Left colon (tissue), 2 donors: ENCODE measurements at places on chromosomes 1 and 21. TPM values are rescaled to one million over a fixed set of nuclear protein-coding genes. Genes with fewer than 3 reads are reported as not detected.

GRCh38 chr1:94329276-94329675 is 88.9 kb upstream of the ABCD3 start:
- no peak for DNase-seq

EDARADD gene
- total RNA-seq = not detected

DNA sequence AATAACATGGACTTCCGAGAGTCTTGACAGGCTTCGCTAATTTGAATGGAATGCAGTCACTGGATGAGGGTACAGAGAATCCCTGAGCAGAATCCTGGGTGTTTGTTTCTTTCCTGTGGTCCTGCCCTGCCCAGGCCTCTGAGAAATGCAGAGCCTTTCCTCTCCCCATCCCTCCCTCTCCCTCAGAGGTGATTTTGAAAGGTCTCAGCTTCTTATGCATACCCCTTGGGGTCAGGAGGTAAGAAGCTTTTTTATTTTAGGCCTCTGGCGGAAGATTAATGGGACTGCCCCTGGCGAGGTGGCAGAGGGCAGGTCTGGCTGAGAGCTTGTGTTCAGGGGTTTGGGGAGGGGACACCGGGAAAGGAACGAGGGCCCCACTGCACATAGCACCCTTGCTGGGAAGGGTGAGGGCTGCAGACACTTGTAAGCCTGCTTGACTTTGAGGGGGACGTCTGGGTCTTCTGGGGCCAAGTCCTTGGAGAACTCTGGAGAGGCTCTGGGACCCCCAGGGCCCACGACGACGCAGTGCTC is 116.5 kb upstream of the SLC45A1 start:
- DNase-seq = no peak

SH2D2A gene
- 1.4 TPM for total RNA-seq

GRCh38 chr1:14516974-14517840 is 81.3 kb upstream of the KAZN start:
- DNase-seq = no peak

PBXIP1 gene
- total RNA-seq = 33.4 TPM

CADM3 gene
- 7.5 TPM for total RNA-seq

HENMT1 gene
- 6.6 TPM for total RNA-seq

ZFP69 gene
- total RNA-seq = 2.5 TPM

DNA sequence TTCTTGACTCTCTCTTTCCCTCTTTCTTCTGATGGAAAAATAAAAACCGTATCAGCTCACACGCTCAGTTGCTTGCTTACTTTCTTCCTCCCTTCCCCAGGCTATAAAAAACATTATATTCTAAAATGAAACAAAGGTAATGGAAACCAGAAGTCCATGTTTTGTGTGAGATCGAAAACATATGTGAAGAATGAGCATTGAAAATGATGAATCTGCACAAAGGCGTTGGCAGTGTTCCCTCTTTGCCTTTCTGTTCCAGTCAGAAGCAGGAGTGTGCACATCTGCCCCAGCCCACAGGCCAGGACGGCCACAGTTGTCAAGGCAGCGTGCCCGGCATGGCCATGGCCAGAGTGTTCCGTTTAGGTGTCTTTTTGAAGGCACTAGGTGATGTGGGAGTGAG is 185.3 kb upstream of the USP24 start:
- DNase-seq = no peak

CLDN19 gene
- total RNA-seq = not detected

PADI2 gene
- total RNA-seq = 276 TPM

GRCh38 chr1:220013497-220013896 is 32.8 kb downstream of the EPRS1 start:
- no peak for DNase-seq

GRCh38 chr1:155208541-155209311 is at the start of gene MTX1:
MTX1 (plus strand) TSS chr1:155208695; CDS start chr1:155208805, 110 bp downstream.
- peak; percentile 89 for DNase-seq

DNA sequence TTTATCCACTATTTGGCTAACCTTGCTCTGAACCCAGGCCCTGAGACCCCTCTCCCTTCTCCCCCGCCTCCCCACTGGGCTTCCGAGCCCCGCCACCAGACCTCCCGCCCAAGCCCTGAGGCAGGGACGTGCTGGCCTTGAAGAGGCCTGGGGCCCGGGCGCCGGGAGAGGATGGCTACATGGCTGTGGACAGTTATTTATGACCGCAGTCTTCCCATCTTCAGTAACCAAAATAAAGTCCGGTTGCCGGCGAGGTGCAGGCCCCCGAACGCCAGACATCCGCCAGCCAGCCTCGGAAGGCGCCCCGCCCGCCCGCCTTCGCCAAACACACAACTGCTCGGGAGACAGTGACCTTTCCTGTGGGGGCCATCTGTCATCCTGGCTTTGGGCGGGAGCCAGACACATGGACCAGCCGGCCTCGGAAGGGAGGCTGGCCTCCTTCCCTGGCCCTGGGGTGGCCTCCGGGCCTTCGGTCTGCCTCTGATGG is 69.0 kb downstream of the DHRS3 start:
- peak; percentile 47 for DNase-seq

GRCh38 chr1:155072531-155073289 is 5.9 kb upstream of the EFNA3 start:
- no peak for DNase-seq
